GM13976 (cell line): ENCODE measurements at places on chromosomes 7 and 10.

GRCh38 chr7:43650457-43651052, 67.6 kb downstream of the STK17A start:
- DNase-seq, result no peak

- DNase-seq, result no peak
Observed at GRCh38 chr7:91832493-91833045, 47.9 kb downstream of the MTERF1 start.

- no peak for DNase-seq
Observed at GRCh38 chr7:91520645-91521044, 256.4 kb downstream of the FZD1 start.

DNA sequence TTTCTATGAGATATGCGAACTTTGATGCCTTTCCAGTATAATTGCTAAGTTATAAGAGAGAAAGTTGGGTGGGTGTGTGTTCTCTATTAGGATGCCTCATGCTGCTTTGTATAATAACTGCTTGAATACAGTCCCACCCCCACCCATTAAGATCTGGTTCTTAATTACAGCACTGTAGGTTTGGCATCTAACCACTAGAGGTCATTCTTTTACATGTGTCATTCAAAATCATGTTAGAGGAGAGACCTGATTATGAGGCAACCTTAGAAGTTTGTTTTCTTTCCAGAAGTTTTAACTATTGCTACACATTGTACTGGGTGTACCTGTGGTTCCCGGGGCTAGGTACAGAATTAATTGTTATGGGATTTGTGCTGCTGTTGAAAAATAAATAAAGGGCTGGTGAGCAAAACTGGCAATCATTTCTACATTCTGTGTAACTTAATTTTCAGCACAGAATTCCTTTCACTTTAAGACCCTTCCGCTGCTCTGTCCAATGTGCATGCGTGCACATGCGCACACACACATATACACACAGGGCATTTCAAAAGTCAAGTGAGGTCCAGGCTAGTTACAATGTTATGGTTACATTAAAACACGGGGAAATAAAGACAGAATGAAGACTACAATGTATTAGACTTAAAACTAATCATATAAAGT, 1156.3 kb downstream of the SORCS3 start:
- DNase-seq, result peak; percentile 24

- no peak for DNase-seq
Observed at GRCh38 chr7:69683002-69683401, 84.7 kb downstream of the AUTS2 start.

DNA sequence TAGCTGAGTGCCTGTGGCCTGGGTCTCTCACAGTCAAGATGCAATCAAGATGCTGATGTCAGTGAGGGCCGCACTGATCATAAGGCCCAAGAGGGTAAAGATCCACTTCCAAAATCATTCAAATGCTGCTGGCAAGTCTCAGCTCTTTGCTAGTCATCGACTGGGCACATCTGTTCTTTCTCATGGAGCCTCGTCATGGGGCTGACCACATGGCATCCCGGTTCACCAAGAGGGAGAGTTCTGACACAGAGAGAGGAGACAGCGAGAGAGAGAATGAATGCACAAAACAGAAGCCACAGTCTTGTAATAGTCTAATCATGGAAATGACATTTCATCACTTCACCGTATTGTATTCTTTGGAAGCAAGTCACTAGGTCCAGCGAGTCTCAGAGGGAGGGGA, 1067.5 kb upstream of the C7orf33 start:
- DNase-seq, result no peak

DNA sequence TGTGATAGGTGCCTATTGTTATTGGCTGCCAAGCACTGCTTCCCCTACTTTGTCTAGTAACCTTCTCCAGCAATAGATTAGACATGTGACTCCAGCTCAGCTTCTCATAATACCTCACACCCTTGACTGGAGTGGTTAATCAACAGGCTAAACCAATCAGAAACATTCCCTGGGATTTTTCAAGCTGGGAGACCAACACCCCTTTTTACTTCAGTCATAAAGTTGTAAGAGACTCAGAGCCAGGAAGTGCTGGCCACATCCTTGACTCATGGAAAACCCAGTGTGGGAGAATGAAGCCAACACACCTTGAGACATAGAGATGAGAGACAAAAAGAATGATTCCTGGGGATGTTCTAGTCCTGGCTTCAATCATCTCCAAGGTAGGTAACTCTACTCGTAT, 62.6 kb upstream of the HECTD2 start:
- DNase-seq, result no peak

DNA sequence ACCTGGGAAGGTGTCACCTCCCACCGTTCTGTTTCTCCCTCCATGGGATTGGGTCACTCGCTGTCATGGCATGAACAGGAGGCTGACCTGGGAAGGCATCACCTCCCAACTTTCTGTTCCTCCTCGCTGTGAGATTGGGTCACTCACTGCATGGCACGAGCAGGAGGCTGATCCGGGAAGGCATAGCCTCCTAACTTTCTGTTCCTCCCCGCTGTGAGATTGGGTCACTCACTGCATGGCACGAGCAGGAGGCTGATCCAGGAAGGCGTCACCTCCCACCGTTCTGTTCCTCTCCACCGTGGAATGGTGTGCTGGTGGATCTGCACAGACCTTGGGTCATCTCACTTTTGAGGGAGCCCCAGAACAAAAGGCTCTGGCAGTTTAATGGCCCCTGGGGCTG, 239.2 kb upstream of the PRKCQ start:
- DNase-seq, result no peak

GRCh38 chr10:110671788-110672579, 27.8 kb downstream of the RBM20 start:
- peak; percentile 91 for DNase-seq
